Activated CD4-positive, alpha-beta T cell treated with anti-CD3 and anti-CD28 coated beads, Interleukin-2, amount 50 U/mL, for 24 hours (primary cell): ENCODE measurements at places on chromosomes 7 and 10.

DNA sequence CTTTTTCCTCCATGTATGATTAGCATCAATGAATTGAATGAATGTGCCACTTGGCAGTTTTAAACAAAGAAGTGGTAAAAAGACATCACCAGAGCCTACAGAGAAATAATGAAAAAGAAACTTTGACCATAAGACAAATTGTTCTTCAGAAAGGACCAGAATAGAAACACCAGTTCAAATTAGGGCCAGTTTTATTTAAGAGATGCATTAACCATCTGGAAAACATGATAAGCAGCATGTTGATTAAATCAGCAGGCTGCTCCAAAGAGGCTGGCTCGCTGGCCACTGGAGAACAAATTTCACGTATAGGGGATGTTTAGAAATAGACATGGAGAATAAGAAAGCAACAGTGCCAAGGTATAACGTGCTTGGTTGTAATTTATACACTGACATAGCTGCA is 242.3 kb upstream of the AOAH start:
- DNase-seq: no peak

DNA sequence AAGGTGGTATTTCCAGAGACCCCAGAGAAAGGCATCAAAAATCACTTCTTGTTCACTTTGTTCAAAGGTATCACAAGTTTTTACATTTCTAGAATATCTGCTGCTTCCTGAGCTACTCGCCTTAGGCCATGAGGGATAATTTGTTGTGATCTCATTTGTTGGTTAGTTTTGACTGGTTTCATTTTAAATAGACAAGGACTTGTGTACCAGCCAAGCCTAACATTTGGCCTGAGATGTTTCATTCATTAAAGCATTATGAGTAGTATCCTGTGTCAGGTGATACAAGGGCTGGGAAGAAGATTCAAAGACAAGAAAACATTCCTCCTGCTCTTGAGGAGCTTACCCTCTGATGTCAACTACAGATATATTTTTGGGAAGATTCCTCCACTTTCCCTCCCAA is 170.3 kb upstream of the FAM171A1 start:
- DNase-seq: no peak

- no peak for DNase-seq
These were observed 768.6 kb downstream of the NRG3 start for GRCh38 chr10:82643601-82644000.

DNA sequence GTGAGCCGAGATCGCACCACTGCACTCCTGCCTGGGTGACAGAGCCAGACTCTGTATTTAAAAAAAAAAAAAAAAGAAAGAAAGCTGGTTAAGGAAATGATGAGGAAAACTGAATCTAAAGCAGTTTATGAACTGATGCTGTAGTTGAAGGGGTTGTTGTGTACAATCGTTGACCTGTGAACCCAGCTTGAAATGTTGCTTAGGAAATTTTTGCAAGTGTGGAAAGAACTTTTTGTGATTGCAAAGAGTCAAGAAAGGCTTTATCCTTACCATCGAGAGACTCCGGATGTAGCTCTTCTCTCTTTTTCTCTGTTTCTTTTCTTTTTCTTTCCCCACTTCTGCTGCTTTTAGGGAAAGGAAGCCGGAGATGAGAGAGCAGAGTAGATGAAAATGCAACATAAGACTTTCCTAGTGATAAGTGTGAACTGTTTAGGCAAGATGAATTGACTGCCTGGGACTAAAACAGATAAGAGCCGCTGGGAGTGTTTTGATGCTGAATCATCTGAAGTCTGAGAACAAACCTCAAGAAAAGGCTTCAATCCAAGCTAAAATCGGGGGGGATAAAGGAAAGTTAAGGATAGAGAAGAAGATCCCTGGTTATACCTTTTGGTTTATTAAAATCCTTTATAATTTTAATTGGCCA is 69.0 kb downstream of the TAF3 start:
- DNase-seq: no peak

- no peak for DNase-seq
These were observed 77.4 kb downstream of the TAF3 start for GRCh38 chr10:7895699-7896090.
